Thymus (tissue), 14 donors: ENCODE measurements at places on chromosomes 4 and X. TPM values are rescaled to one million over a fixed set of nuclear protein-coding genes. Genes with fewer than 3 reads are reported as not detected.

- no peak for DNase-seq
- H3K4me3 ChIP-seq, result peak within 1 kb of the TSS; percentile 27
- H3K4me1 ChIP-seq, result peaks cover 23% of the 10 kb centered on the region
- H3K27me3 ChIP-seq, result peaks cover 48% of the 10 kb centered on the region
- H3K36me3 ChIP-seq, result no peaks in the 10 kb centered on the region
- no peak within 1 kb of the TSS for H3K27ac ChIP-seq
These were observed at the start of gene ATOH1 for GRCh38 chr4:93828332-93828994. TSS of gene ATOH1 (plus strand) at chr4:93828753. CDS start at chr4:93828927, 174 bp downstream.

DNA sequence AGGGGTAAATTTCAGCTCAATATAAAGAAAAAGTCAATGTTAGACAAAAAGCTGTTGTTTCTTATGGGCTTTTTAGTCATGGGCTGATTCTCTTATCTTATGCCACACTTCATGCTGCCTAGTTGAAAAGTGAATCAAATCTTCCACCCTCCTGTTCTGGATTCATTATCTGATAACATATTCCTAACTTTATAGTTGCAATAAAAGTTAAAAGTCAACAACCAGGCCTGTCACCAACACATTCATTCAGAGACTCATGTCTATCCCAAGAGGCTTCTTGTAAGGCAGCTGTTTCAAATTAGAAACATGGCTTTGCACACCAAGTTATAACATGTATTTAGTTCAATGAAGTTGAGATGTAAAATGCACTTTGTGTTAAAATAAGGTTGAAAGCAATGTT is 243.8 kb downstream of the ADAMTS3 start:
- DNase-seq, result no peak
- no peaks in the 10 kb centered on the region for H3K36me3 ChIP-seq
- no peaks in the 10 kb centered on the region for H3K4me1 ChIP-seq
- no peaks in the 10 kb centered on the region for H3K27me3 ChIP-seq

DNA sequence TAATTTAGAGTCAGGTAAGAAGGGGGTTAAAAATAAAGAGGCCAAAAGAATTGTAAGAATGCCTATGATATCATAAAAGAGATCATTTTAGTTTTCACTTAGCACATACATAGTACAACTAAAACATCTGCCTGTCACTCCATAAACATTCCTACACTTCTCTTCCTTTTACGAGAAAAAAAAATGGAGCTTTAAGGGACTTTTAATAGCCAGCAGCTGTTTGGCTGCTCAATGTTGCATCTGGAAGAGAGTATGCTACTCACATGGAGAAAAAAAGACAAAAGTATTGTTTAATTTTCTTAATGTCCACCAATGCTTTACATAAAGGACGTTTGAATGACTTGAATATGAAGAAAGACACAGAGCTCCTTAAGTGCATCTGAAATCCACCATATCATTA is 48.7 kb upstream of the TNIP3 start:
- no peak overlapping the region for H3K27ac ChIP-seq
- H3K4me3 ChIP-seq, result no peak overlapping the region
- DNase-seq, result no peak
- no peaks in the 10 kb centered on the region for H3K4me1 ChIP-seq
- H3K36me3 ChIP-seq, result no peaks in the 10 kb centered on the region

GRCh38 chr4:40256329-40256728 is 59.5 kb downstream of the RHOH start:
- no peak overlapping the region for H3K4me3 ChIP-seq
- no peak for DNase-seq
- no peaks in the 10 kb centered on the region for H3K27me3 ChIP-seq

DNA sequence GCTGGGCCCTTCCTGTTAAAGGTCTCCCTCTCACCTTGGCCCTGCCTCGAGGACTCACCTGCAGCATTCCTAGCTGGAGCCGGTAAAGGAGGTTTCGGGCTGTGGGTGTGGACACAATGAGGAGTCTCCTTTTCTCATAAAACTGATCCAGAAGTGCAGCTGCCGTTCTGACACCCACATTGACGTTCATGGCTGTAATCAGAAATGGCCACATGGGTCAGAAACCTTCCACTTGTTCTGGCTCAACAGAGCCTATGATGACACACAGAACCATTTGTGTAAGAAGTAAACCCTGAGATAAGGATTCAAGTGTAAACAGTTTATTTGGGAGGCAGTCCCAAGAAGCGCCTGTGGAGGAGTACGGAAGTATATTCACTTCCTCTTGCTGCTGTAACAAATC is 63.8 kb downstream of the SRPX start:
- DNase-seq, result no peak
- no peak overlapping the region for H3K27ac ChIP-seq
- H3K36me3 ChIP-seq, result no peaks in the 10 kb centered on the region
- no peak overlapping the region for H3K4me3 ChIP-seq
- no peaks in the 10 kb centered on the region for H3K27me3 ChIP-seq

GRCh38 chrX:38175139-38175538 is 45.5 kb downstream of the SRPX start:
- H3K4me3 ChIP-seq, result no peak overlapping the region
- no peaks in the 10 kb centered on the region for H3K36me3 ChIP-seq
- H3K4me1 ChIP-seq, result no peaks in the 10 kb centered on the region
- no peak overlapping the region for H3K27ac ChIP-seq
- no peaks in the 10 kb centered on the region for H3K27me3 ChIP-seq
- DNase-seq, result no peak

GRCh38 chr4:986428-986878 is 391 bp upstream of the IDUA start:
- peak overlapping the region; percentile 75 for H3K27ac ChIP-seq
- peak overlapping the region; percentile 81 for H3K4me3 ChIP-seq
- no peaks in the 10 kb centered on the region for H3K27me3 ChIP-seq
- H3K4me1 ChIP-seq, result peaks cover 27% of the 10 kb centered on the region

DNA sequence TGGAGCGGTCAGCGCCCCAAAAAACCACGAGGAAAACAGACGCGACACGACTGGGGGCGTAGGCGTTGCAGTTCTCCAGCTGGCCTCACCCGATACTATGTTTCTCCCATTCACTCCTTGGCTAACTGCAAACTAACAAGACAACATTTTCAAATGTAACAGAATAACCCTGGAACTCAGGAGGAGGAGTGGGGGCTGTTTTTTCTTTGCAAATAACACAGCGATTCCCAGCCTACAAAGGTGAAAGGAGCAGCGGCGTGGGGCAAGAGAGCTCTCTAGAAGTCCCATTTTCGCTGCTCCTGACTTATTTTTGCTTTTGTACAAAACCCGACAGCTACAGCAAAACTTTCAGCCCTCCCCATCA is 1.6 kb downstream of the SOX3 start:
- H3K36me3 ChIP-seq, result no peaks in the 10 kb centered on the region
- H3K4me3 ChIP-seq, result no peak overlapping the region
- no peaks in the 10 kb centered on the region for H3K4me1 ChIP-seq

- no peak overlapping the region for H3K27ac ChIP-seq
- no peak overlapping the region for H3K4me3 ChIP-seq
- no peaks in the 10 kb centered on the region for H3K4me1 ChIP-seq
- H3K27me3 ChIP-seq, result no peaks in the 10 kb centered on the region
These were observed 85.5 kb upstream of the TET2 start for GRCh38 chr4:105061136-105061696.

DNA sequence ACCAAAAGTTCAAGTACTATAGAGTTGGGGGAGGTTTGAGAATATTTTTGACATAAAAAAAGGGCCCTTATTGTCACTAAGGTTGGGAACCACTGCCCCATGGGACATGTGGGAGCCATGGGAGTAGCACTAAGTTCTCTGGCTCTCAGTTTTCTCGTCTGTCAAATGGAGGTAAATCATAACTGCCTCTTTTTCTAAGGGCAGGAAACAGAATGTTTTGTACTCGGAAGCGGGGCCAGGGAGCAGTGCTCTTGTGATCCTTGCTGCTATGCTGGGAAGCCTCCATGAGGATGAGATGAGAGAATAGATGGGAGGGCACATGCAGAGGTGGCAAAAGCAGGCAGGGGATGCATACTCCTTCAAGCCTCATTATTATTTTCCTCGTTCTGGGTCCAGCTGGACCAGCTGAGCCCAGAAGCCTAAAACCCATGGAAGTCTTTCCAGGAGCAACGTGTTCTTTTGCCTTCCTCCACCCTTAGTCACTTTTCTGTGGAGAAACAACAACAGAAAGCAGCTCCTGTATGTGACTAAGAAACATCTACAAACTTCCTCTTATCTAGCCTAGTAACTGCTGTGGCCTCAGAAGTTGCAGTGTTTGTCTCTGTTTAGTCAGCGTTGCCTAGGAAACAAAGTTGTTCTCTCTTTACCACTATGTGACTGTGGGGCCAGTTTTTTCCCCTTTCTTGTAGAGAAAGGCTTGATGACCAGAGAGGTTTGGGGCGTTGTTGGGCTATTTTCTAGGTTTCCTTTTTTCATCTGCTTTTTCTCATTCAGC is 64.8 kb downstream of the TSC22D3 start:
- H3K27me3 ChIP-seq, result no peaks in the 10 kb centered on the region
- peaks cover 20% of the 10 kb centered on the region for H3K36me3 ChIP-seq
- peak overlapping the region; percentile 30 for H3K4me3 ChIP-seq
- DNase-seq, result peak; percentile 40

DNA sequence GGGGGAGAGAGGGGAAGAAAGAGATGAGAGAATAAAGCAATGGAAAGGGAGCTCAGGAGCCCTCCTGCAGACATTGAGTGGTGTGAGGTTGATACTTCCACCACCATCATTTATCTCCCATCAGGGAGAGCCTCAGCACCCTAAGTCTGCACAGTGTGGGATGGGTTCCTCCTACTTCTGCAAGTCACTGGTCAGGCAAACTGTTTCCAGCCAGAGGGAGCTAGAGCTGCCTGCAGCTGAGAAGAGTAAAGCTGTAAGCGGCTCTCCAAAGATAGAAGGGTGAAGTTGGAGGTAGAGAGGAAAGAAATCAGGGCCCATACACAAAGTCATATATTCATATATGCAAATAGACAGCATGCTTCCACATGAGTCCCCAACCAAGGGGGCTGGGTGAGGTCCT is 21.9 kb upstream of the ZNF81 start:
- H3K36me3 ChIP-seq, result no peaks in the 10 kb centered on the region
- H3K4me1 ChIP-seq, result no peaks in the 10 kb centered on the region
- no peak for DNase-seq
- no peak overlapping the region for H3K27ac ChIP-seq

DNA sequence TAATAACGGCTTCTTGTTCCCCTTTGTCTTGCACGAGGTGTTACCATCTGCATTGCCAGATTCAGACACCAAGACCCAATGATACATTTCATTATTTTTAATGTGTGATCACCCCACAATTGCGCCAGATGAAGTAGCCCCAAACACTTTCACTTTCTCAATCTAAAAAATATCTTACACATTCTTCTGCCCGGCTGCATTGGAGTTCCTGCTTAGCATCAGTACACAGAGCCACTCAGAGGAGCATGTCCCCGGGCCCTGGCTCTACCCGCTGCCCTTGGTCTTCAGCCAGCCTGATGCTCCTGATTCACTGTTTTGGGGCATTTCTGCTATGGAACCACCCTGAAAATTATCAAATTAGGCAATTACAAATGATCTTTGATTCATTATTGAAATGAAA is 66.0 kb upstream of the TENM3 start:
- no peak overlapping the region for H3K4me3 ChIP-seq
- no peaks in the 10 kb centered on the region for H3K27me3 ChIP-seq
- H3K27ac ChIP-seq, result no peak overlapping the region
- no peaks in the 10 kb centered on the region for H3K36me3 ChIP-seq

DNA sequence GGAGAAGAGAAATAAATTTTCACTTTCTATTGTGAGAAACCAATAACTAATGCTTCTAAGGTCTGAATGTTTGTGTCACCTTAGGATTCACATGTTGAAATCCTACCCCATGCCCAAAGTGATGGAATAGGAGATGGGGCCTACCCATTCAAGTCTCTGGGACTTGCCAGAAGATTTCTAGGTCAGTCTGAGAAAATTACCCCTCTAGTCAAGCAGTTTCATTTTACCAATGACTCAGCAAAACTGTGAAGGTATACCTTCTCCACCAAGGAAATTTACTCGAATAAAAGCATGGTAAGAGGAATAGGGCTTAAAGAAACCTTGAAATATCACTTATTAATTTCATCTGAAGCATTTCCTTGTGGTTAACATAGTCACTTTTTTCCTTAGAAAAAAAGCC is 23.5 kb upstream of the PAPSS1 start:
- no peaks in the 10 kb centered on the region for H3K36me3 ChIP-seq
- H3K4me3 ChIP-seq, result no peak overlapping the region
- no peaks in the 10 kb centered on the region for H3K27me3 ChIP-seq

DNA sequence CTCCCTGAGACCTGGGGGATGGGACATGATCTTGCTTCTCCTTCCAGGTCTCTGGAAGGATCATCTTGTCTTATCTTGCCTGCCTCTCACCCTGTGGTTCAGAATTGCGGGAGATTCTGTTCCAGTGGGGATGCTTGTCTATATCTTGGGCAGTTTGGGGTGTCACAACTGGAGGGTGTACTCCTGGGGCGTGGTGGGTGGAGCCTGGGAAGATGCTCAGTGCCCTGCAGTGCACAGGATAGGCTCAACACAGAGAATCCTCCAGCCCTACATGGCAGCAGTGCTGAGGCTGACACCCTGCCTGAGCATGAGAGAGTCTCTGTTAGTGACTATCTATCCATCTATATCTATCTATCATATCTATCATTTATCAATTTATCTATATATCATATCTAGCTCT is 7.7 kb downstream of the P2RY8 start:
- no peaks in the 10 kb centered on the region for H3K4me1 ChIP-seq
- H3K27ac ChIP-seq, result no peak overlapping the region
- H3K4me3 ChIP-seq, result no peak overlapping the region
- no peak for DNase-seq
- H3K36me3 ChIP-seq, result peaks cover 13% of the 10 kb centered on the region

GRCh38 chr4:74394476-74395136 is 29.7 kb downstream of the EREG start:
- H3K27ac ChIP-seq, result no peak overlapping the region
- DNase-seq, result no peak
- H3K27me3 ChIP-seq, result no peaks in the 10 kb centered on the region
- H3K4me1 ChIP-seq, result no peaks in the 10 kb centered on the region
- H3K36me3 ChIP-seq, result no peaks in the 10 kb centered on the region

GRCh38 chr4:132124624-132124974 is 1024.5 kb upstream of the PCDH10 start:
- DNase-seq, result no peak
- no peaks in the 10 kb centered on the region for H3K4me1 ChIP-seq
- no peaks in the 10 kb centered on the region for H3K36me3 ChIP-seq
- no peak overlapping the region for H3K4me3 ChIP-seq
- H3K27ac ChIP-seq, result no peak overlapping the region

The IL2 gene
- polyA plus RNA-seq, result 0.21 TPM

The CLIC2 gene
- polyA plus RNA-seq, result 27.0 TPM

The GAGE12F gene
- not detected for polyA plus RNA-seq

The NONO gene
- 170 TPM for polyA plus RNA-seq

The RHOXF2B gene
- polyA plus RNA-seq, result not detected

The IQSEC2 gene
- 10.2 TPM for polyA plus RNA-seq

The NMU gene
- polyA plus RNA-seq, result 2.9 TPM

The ZNF157 gene
- 0.30 TPM for polyA plus RNA-seq

The PLA2G12A gene
- polyA plus RNA-seq, result 23.3 TPM
